ENCODE measurements at places on chromosomes 13 and 19.

DNA sequence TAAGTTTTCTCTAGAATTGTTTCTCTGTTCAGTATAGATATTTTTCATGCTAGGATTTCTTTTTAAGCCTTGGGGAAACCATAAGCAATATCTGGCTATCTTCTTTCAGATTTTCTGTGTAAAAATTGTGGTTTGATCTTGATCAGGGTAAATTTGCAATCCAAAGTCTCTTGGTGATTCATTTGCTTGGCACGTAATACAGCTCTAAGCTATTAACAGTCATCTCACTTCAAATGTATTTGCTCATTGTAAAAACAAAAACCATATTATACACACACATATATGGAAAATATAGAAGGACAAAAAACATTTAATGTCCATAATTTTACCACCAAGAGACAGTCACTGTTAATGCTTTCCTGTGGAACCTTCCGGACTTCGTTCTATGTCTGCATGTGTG, 191.0 kb downstream of the SHISA2 start:
- DNase-seq: peak; percentile 4

GRCh38 chr13:73657821-73658540, 476.2 kb downstream of the KLF12 start:
- peak; percentile 98 for DNase-seq

DNA sequence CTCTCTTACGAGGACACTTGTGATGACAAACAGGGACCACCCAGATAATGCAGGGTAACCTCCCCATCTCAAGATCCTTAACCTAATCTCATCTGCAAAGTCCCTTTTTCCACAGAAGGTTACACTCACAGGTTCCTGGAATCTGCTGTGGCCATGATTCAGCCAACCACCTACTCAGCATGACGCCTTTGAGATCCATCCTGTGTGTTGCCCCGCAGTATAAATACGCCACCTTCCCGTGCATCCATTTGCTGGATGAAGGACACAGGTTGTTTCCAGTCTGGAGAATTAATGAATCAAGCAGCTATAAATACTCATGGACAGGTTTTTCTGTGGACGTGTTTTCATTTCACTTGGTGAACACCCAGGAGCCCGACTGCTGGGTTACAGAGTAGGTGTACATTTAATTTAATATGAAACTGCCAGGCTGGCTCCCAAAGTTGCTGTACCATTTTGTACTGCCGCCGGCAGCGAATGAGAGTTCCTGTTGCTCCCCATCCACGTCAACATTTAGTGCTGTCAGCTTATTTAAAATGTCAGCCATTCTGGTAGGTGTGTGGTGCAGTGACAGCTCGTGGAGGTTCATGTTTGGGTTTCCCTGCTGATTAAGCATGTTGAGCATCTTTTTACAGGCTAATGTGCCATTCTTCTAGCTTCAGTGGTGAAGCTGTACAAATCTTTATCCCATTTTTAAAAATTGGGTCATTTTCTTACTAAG, 40.2 kb downstream of the ELL start:
- no peak for DNase-seq

DNA sequence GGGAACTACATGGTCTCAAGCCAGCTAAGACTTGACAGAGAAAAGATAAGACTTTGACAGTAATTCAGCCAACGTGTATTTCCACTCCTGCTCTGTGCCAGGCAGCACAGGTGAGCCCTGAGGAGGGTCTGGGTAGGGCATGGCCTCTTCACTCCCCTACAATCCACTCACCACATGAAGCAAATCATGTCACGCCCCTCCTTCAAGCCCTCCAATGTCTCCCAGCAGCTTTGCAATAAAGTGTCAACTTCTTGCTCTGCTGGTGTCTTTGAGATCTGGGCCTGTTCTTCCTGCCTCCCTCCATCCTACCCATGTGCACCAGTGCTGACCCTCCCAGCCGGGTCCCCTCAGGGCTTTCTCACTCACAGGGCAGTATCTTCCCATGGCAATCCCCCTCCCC, 58.5 kb downstream of the CCDC70 start:
- DNase-seq: no peak

GRCh38 chr13:99087954-99088491, 110.2 kb upstream of the DOCK9 start:
- DNase-seq: no peak

- no peak for DNase-seq
Measured at GRCh38 chr13:79483086-79483706, 2.2 kb downstream of the NDFIP2 start.

DNA sequence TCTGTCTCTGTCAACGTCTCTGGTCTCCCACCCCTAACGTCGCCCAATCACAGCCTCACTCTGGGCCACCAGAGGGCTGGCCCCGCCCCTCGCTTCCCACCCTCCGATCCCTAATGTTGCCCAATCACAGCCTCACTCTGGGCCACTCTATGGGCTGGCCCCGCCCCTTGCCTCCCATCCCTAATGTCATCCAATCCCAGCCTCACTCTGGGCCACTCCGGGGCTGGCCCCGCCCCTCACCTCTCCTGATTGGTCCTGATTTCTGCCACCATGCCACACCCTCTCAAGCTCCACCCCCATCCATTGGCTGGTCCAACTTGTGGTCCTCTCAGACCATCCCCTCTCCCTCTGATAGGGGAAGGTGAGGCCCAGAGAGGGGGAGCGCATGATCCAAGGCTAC, 24.9 kb downstream of the CELF5 start:
- DNase-seq: no peak
